ENCODE measurements at places on chromosomes 12 and 14.
A peak's percentile ranks its signal among the peaks of the same experiment; 100 is the strongest.

GRCh38 chr12:10189653-10190052, 10.8 kb downstream of the TMEM52B start:
- no peak for DNase-seq

- DNase-seq: no peak
Measured at GRCh38 chr14:69288011-69288771, 28.2 kb downstream of the GALNT16 start.

GRCh38 chr14:21059842-21060613, 2.4 kb downstream of the RNASE8 start:
- no peak for DNase-seq

- DNase-seq: no peak
Measured at GRCh38 chr14:97931273-97931672, 1134.1 kb downstream of the VRK1 start.

GRCh38 chr12:40551466-40551865, 140.8 kb upstream of the CNTN1 start:
- no peak for DNase-seq

GRCh38 chr14:72120315-72120714, 188.1 kb downstream of the RGS6 start:
- no peak for DNase-seq

- no peak for DNase-seq
Measured at GRCh38 chr14:41280745-41281144, 325.9 kb upstream of the LRFN5 start.

- no peak for DNase-seq
Measured at GRCh38 chr12:78725951-78726580, 138.5 kb upstream of the SYT1 start.

- no peak for DNase-seq
Measured at GRCh38 chr14:33570694-33571310, 380.1 kb downstream of the EGLN3 start.

- no peak for DNase-seq
Measured at GRCh38 chr12:111121840-111122239, 201.5 kb upstream of the MYL2 start.

DNA sequence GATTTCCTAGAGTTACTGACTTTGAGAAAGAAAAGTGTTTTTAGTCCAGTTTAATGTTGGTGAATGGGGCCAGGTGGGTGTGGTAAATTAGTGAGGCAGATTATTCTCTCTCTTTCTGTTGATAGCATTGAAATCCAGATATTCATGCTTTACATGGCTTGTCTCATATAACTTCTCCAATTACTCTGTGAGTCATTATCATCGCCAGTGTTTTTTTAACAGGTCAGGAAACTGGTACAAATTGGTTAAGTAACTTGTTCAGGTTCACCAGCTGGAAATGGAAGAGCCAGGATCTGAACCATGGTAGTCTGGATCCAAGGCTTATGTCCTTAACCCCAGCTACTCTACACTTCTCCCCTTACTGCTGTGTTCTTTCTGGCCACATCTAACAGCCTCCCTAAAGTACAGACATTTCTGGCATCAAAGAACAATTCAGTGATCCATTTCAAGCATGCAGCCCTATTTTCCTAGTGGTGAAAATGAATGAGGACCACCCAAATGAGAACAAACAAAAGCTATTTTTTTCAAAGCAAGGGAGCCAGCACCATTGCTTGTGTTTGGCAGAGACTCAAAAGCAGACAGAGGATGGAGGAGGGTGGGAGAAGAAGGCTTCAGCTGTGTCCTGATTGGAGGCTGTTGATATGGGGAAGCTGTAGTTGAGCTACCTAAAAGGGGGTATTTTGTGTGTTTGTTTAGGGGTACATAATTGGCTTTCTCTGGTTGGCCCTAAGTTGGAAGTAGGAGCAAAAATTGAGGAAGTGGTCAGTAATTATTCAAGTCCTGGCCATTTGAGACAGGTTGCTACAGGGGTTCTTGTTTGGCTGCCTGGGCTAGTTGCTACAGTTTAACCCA, 1.7 kb downstream of the IRAK3 start:
- no peak for DNase-seq

GRCh38 chr14:60658909-60659585, 9.8 kb upstream of the SIX1 start:
- no peak for DNase-seq

- no peak for DNase-seq
Measured at GRCh38 chr14:63493246-63493645, 49.9 kb downstream of the PPP2R5E start.

DNA sequence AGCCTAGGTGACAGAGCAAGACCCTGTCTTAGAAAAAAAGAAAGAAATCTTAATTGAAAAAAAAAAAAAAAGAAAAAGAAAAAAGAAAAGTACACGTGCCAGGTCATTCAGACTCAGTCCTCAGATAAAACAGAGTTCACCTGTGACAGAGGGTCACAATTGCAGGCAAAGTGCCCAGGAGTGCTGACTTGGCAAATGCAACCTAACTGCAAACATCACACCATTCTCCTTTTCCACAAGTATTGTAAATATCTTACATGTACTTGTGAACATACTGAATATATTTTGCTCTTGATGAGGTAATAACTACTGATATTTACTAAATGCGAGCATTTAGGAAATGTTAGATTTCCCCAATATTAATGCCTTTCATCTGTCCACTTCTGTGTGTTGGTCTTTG, 9.0 kb upstream of the COL2A1 start:
- no peak for DNase-seq

DNA sequence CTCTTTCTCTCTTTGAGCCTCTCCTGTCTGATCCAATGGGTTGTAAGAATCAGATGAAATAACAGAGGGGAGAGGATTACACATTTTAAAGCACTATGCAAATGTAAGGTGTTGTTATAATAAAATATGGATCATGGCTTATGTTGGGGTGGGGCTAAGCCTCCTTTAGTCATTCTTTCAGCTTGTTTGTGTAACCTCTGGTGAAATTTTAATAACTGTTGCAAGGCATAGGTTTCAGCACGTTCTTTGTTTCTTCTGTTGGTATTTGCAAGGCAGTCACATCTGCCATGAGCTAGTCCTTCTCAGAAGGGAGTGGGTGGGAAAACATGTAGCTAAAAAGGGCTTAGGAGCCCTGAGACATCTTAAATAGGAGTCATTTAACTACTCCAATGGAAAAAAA, 74.8 kb upstream of the FRMD6 start:
- no peak for DNase-seq

DNA sequence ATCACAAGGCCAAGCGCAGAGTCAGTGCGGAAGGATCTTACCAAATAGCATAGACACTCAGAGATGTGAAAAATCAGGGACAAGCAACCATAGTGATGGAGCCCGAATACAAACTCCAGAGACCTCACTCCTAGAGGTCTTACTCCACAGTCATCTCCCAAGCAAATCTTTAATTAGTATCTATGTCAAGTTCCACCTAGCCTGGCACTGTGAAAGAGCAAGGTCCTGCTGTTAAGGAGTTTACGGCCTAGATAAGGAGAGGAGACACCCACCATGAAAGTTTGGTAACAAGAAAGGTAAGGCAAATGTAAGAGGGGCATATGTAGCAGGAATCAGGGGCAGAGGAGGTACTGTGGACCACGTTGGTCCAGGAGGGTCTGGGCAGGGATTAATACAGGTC, 7.4 kb upstream of the PLEKHG6 start:
- DNase-seq: no peak

DNA sequence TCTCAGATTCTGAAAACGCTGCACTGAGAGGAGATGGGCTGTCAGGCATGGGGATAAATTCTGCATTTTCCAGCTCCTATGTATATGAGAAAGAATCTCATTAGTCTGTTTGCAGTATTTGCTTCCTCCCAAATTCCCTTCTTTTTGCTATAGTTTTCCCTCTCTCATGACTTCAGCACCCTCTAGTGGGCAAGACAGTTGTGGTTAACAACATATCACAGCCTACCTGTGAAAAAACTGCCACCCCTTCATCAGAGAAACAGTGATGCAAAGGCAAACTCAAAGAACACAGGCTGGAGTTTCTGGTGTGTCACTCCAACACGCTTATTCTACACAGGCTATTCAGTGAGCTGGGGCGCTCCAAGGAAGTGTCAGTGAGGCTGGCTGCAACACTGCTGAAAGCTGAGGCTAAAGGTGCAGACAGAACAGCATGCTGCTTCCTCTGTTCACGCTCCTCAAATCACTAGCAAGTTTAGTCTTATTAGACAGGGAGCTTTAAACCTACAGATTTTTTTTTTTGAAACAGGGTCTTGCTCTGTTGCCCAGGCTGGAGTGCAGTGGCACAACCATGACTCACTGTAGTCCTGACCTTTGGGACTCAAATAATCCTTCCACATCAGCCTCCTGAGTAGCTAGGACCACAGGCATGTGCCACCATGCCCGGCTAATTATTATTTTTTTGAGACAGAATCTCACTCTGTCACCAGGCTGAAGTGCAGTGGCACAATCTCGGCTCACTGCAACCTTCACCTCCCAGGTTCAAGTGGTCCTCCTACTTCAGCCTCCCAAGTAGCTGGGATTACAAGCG, 19.3 kb downstream of the ZC2HC1C start:
- DNase-seq: peak; percentile 39

GRCh38 chr14:71403656-71404055, 496.4 kb downstream of the PCNX1 start:
- no peak for DNase-seq

- no peak for DNase-seq
Measured at GRCh38 chr12:10966314-10966713, 20.4 kb downstream of the TAS2R50 start.

- DNase-seq: no peak
Measured at GRCh38 chr12:115799610-115800009, 477.9 kb downstream of the MED13L start.

- DNase-seq: peak; percentile 14
Measured at GRCh38 chr14:61355892-61356325, 34.5 kb downstream of the PRKCH start.

DNA sequence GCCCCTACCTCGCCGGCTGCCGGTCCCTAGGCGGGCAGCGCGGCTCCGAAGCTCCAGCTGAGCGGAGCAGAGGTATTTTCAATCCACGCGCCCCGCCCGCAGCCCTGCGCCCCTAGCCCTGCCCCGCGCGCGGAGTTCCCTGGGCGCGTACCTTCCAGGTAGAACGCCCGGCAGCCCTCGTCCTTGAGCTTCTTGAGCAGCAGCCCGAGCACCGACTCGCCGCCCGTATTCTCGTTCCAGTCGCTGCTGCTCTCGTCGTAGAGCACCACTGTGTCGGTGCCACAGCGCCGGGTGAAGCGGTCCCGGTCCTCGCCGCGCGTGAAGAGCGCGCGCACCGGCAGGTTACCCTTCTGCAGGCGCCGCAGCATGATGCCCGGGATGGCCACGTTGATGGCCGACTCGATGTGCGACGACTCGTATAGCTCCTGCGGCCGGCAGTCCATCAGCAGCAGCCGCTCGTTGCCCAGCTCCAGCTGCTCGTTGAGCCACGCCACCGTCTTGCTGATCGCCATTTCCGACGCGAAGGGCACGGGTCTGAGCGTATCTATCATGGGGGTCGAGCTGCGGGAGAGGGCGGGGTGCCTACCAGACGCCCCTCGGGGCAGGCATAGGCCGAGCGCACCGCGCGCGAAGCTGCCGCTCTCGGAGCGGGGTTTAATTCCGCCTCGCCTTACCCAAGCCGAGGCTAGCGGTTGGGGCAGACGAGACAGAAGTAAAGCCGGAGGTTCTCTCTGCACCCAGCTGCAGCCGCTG, 636 bp downstream of the DUSP6 start:
- no peak for DNase-seq

GRCh38 chr12:131116468-131117117, 162.9 kb downstream of the ADGRD1 start:
- no peak for DNase-seq
